ENCODE measurements at places on chromosomes 13 and 19. TPM values are rescaled to one million over a fixed set of nuclear protein-coding genes. Genes with fewer than 3 reads are reported as not detected.

DCLK1 gene
- not detected for total RNA-seq

SIGLEC12 gene
- 1.6 TPM for total RNA-seq

LAIR2 gene
- 1.8 TPM for total RNA-seq

METTL21C gene
- total RNA-seq, result not detected

GGACT gene
- 4.2 TPM for total RNA-seq

Data from activated CD8-positive, alpha-beta memory T cell treated with anti-CD3 and anti-CD28 coated beads for 36 hours (primary cell).